Right renal cortex interstitium (tissue), 3 donors: ENCODE measurements at places on chromosomes 11 and 22.

DNA sequence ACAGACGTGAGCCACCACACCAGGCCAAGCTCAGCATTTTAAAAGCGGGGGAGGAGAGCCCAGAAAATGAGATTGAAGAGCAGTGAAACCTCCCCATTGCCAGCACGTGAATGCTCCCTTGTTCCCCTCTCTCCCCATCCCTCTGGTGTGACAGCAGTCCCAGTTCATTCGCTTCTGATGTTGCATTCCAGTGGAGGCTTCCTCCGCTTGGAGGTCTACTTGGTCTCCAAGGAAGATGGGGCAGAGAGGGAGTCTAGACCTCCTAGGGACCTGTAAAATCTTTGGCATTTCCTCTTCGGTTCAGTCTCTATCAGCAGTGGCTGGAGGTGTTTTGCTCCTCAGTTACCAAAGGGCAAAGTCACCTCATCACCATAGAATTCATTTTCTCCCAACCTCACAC lies 30.2 kb upstream of the EP300 start:
- no peak for DNase-seq

- DNase-seq = no peak
These were observed 1.3 kb upstream of the PATZ1 start for GRCh38 chr22:31347251-31348008.

GRCh38 chr11:67022341-67022933 lies 497 bp upstream of the SYT12 start:
- DNase-seq = no peak

GRCh38 chr11:78180751-78181150 lies 7.7 kb downstream of the KCTD21 start:
- DNase-seq = no peak

GRCh38 chr22:40919446-40919845 lies 31.7 kb upstream of the RBX1 start:
- no peak for DNase-seq

DNA sequence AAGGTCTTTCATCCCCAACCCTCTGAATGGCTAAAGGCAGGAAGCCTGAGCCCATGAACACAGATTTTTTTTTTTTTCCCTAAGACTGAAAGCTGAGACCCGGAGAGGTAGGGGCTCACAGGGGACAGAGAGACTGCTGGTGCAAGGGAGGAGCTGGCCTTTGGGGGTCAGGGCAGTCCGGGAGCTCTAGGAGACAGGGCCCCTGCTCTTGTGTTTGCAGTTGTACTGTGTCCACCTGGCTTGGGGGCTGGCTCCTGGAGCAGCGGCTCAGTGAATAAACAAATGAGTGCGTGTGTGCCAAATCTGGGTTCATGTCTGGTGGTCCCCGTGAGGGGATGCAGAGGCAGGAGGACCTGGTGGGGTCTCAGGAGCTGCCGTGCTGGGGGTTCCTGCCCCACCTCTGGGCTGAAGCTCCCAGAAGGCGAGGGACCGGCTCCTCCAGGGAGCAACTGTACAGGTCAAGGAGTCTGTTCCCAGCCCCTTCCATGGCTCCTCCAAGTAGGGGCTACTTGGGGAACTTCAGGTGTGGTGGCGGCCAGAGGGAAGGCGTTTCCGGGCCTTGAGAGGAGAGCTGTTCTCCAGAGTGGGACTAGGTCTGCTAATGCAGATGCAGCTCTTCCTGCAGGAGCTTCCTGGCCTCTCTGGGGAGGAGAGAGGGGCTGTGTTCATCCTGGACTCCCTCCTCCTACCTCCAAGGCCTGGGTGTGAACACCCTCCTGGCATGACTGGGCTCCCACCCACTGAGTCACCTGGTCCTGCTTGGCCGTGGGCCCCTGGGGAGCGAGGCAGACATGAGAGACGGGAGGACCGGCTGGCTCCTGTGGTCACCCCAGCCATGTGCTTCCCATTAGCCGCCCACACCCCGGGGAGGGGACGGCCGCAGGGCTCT lies 57.6 kb downstream of the FBXO7 start:
- no peak for DNase-seq

DNA sequence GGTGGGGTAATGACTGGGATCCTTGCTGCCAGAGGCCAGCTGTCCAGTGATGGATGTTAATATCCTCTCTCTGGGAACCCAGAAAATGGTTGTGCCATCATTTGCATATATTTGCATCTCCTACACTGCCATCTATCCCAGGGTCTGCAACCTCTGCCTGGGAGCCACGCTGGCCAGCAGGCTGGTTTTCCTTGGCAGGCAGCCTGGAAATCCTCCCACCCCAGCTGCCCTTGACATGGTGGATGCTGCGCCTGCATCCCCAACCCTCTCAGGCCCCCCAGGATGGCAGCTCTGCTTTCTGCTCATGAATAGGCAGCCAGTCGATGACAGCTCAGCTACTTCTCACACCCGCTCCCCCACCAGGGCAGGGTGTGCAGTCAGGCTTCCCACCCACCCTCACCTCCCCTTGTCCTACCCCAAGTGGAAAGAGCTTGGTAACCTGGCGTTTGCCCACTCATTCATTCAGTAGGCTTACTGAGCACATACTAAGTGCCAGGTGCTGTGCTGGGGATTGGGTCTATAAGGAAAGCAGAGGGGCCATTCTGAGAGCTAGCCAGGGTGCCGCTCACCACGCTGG lies 202.5 kb downstream of the TRIM29 start:
- DNase-seq = no peak
